ENCODE measurements at places on chromosomes 5 and 9.

- no peak for DNase-seq
Observed at GRCh38 chr9:96137671-96138429, 164.1 kb downstream of the HSD17B3 start.

DNA sequence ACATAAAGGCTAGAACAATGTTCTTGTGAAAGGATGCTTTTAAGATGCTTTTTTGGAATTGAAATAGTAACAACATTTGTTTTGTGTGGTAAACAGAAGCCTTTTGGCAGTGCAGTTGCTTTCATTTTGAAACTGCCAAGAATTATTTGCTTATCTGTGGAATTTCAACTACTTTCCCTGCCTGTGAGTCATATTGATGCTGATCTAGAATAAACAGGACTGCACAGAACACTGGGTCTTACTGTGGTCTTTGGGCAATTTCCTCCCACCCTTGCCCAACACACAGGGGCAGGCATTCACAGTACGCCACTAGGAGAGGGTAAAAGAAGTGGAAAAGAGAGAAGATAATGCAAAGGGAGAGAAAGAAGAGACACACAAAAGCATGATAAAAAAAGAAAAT, 483.7 kb downstream of the ELAVL2 start:
- no peak for DNase-seq

DNA sequence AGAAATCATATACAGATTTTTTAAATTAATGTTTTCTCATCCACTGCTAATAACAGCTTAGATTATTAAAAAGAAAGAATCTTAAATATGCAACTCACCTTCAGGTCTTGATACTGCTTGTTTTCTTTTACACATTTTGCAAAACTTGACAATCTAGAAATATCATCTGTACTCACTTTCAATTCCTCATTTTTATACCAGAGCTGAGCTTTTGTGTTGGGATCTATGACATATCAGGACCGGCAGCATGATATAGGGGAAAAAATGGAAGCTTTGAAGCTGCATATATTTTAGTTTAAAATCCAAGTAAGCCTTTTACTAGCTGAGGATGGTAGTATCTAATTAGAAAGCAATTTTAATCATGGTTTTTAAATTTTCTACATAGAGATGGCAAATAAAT, 75.7 kb upstream of the SMARCA2 start:
- DNase-seq: no peak

DNA sequence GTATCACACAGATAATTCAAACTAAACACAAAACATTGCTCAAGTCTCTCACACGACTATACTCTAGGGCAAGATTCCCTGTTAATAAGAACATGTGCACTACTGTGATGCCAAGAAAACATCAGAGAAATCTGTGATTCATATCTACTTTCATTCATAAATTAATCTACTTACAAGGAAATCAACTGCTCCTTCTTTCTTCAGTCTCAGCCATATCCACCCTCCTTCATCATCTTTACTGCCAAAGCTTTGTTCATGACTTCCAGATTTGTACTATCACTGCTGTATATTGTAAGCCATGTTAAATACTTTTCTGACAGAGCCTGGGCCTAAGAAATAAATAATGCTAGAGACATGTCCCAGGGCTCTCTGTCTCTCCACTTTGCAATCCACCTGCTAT, 35.1 kb downstream of the CTNNAL1 start:
- no peak for DNase-seq

DNA sequence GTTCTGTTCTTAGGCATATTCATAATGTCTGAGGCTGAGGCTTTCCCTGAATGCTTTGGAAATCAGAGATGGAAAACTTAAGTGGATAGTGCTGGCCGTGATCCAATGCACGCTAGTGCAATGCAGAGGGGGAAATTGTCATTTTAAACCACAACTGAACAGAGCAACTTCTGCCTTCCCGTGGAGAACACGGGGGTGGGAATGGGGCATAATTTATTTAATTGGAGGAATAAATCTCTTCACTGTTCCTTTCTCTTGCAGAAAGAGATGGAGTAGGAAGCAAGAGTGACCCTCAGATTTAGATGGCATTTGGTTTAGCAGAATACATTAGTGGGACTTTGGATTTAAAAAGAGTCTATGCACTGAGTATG, 22.9 kb upstream of the NREP start:
- no peak for DNase-seq

DNA sequence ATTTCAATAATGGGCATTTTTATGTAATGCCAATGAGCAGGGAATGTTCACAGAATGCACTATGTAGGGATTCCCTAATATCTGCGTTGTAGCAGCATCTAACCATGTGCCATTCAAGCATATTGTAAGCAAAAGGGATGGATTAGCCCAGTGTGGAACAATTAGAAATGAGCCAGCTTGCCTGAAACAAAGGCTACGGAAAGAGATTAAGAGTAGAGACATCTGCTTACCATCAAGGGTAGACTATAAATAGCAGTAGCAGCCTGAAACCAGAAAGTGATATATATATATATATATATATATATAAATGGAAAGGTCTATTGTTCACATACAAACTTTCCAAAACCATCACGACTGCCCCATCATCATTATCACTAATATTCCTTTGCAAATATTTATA, 31.9 kb upstream of the CEP120 start:
- DNase-seq: no peak

DNA sequence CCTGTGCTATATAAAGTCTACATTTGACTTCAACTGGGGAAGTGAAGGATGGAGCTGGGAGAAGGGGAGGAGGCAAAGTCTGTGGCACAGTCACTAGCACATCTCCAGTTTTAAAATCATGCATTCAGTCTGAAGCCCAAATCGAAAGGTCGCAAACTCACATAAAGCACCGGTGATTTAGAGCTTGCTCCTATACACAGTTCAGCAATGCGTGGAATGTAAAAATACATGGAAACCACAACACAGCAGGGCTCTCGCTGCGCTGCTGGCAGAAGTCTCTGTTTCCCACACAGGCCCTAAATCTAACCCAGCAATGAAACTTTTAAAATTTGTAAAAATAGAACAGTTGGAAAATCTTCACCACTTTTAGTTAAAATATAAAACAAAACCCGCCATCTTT, 68.2 kb downstream of the EBF1 start:
- no peak for DNase-seq

DNA sequence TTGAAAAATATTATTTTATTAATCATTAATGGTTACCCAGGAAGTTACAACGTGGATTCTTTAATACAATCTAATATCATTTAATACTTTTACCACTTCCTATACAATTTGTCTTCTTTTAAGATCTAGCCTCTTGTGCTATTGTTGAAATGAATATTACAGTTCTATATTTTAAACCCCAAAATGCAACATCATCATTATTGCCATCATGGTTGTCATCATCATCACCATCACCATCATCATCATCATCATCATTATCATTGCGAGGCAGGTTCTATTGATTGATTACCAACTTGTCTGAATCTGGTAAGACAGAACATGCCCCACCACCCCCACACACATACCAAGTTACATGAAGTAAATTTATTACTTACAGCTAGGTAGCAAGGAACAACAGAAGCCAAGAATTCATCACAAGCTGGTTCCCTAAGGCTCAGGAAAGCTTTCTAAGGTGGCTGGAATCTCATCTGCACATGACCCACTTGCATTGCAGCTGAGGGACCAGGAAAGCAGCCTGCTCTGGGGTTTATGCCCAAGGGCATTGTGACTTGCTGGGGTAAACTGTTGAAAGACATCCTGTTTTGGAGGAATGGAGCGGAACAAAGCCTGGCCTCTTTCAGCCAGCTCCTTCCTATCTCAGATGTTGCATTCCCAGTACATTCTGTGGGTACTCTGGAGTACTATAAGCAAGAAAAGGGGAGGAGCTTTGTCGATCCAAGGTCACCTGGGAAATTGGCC, 418.1 kb downstream of the PRR16 start:
- no peak for DNase-seq

- no peak for DNase-seq
Observed at GRCh38 chr5:9713959-9714586, 83.9 kb upstream of the TAS2R1 start.

GRCh38 chr5:149133795-149134777, 7.2 kb upstream of the ABLIM3 start:
- no peak for DNase-seq

GRCh38 chr5:116576053-116576713, 1.6 kb upstream of the SEMA6A start:
- peak; percentile 25 for DNase-seq

Measured in stimulated activated CD4-positive, alpha-beta T cell treated with anti-CD3 and anti-CD28 coated beads, Interleukin-4, amount 100 ng/mL, for 1 hour (primary cell).